Karpas-422 (cell line): ENCODE measurements at places on chromosomes 2 and 18. TPM values are rescaled to one million over a fixed set of nuclear protein-coding genes. Genes with fewer than 3 reads are reported as not detected.
A peak's percentile ranks its signal among the peaks of the same experiment; 100 is the strongest.

- no peak for DNase-seq
Measured at GRCh38 chr2:17579605-17580318, 39.3 kb downstream of the VSNL1 start.

- DNase-seq: no peak
Measured at GRCh38 chr18:9665314-9665713, 42.8 kb upstream of the RAB31 start.

GRCh38 chr2:10983711-10984110, 72.0 kb downstream of the KCNF1 start:
- no peak for DNase-seq

The PSMA8 gene
- not detected in 2 replicates for total RNA-seq

- DNase-seq: no peak
Measured at GRCh38 chr18:32274307-32274706, 84.5 kb downstream of the MEP1B start.

- DNase-seq: no peak
Measured at GRCh38 chr2:188971432-188971861, 2.7 kb upstream of the COL3A1 start.

GRCh38 chr2:56534321-56534720, 350.5 kb downstream of the CCDC85A start:
- no peak for DNase-seq

- DNase-seq: no peak
Measured at GRCh38 chr18:34281290-34281689, 56.6 kb upstream of the NOL4 start.

DNA sequence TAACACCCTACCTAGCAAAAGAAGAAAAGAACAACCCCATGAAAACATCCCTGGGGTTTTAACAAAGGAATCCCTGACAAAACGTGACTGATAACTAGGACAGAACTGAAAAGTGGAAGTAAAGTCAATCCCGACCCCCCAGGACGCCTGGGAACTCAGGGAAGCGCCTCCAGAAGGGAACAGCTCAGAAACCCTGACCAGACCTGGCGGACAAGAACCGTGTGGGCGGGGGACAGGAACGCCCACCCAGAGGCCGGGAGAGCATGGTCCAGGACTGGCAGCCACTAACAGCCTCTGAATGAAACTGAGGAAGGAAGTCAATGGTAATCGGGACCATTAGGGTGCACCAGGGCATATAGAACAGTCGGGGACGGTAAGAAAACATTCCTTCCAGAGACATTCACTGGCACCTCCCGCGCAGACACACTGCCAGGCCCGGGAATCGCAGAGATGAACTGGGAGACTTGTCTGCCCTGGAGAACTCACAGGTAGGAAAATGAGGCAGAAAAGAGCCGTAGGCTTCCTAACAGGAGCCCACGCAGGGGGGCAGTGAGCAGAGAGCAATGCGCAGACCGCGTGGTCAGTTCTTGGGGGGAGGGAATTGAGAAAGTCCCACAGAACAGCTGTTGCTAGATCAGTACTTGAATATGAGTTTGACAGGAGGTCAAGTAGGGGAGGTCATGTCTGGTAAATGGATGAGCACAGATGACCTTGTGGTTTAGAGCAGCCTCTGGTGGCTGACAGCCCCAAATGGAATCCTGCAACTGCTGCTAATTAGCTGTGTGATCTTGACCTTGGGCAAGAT, 1.3 kb upstream of the TBC1D8 start:
- peak; percentile 64 for DNase-seq

DNA sequence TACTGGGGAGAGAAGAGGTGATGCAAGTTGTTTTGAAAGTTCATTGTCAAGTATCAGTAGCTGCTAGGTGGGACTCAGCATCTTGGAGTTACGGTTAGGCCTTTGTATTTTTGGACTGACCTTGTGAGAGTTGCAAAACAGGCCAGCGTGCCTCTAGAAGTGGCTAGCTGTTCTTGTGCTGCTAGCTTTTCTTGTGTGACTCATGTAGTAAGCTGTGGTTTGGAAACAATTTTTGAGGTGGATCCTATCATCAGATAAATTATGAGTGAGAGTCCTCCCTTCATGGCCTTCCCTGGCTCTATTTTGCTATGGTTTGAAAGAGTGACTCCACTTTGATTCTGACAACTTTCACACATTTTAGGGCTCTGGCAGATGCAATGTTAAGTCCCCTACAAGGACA, 409.2 kb upstream of the HS6ST1 start:
- no peak for DNase-seq

GRCh38 chr18:33959609-33960008, 265.1 kb downstream of the NOL4 start:
- DNase-seq: no peak

DNA sequence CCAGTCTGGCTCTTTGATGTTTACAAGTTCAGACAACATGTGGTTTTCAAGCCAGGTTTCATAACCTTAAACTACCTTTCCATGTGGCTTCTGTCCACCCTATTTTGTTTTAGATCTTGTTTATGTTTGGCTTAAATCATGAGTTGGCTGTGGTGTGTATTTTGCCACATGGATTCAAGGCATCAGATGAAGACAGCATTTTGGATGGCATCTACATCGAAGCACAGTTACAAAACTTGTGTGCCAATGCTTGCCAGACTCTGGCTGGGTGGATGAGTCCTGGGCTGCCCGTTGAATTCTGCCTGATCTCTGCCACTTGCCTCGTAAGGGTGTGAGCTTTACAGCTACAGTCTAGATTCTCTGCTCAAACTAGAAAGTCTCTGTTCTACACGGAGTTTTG, 335.3 kb downstream of the MYCN start:
- no peak for DNase-seq

GRCh38 chr2:37748541-37748940, 77.1 kb upstream of the CDC42EP3 start:
- no peak for DNase-seq

The MC2R gene
- not detected in 2 replicates for total RNA-seq

- DNase-seq: no peak
Measured at GRCh38 chr18:71304856-71305255, 1016.0 kb downstream of the SOCS6 start.

DNA sequence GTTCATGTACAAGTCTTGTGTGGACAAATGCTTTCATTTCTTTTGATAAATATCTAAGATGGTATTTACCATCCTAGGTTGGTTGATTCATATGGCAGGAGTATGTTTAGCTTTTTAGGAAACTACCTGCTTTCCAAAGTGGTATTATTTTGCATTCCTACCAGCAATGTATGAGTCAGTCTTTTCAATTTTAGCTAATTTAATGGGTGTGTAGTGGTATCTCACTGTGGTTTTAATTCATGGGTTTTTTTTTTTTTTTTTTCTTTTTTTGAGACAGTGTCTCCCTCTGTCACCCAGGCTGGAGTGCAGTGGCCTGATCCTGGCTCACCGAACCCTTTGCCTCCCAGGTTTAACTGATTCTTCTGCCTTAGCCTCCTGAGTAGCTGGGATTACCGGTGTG, 4.2 kb downstream of the ZNF512 start:
- DNase-seq: no peak

DNA sequence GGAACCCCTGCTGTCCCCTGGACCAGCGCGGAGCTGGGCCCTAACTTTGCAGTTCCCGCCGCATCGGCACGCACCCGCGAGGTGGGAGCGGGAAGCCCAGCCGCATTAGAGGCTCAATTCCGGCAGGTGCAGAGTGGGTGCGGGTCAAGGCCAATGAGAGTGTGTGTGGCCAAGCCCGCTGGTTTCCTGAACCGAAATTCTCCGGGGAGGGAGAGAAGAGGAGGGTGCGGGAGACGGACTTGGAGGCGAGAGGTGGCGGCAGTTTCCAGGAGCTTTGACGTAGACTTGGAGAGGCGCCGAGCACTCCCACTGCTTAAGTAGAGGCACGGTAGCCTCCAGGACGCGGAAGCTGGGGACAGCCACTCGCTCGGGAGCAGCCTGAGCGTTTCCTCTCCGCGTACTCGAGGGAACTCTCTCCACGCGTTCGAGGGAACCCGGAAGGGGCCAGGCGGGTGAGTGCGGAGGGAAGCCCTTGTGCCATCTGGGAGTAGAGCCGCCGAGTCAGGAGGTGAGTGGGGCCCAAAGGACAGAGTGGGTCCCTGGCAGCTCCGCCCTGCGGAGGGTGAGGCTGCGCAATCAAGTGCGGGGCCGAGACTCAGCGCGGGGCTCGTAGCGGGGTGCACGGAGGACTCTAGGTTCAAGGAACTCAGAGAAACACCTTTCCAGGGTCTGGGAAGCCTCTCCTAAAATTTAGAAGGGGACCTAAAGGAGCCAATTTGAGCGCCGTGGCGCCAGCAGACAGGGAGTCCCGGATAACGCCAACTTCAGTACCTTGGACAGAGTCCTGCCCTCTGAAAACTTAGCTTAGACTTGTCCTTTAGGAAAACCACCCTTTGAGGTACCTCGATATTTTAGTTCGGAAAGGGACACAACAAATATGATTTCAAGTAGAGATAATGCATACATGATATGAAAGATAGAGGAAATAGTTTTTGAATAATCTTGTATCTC, at the start of gene FAM237A:
FAM237A (plus strand) TSS at position 413 of the 951 bp plus-strand sequence. CDS start 1,750 bp downstream, outside the sequence.
- peak; percentile 46 for DNase-seq

DNA sequence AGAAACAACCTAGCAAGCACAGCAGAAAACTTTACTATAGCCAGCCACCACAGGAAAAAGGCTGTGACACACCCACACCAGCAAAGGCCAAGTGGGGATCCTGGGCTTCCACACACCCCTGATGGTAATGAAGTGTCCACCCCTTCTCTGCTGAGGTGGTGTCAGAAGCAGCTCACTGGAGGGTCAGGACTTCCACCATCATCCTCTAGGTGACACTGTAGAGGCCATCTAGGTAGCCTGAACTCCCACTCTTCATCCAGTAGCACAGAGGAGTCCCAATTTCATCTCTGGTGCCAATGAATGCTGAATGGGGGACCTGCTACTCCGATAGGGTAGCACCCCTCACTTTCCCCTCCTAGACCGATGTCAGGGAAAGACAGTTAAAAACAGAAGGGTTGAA, 1544.4 kb downstream of the LRP1B start:
- DNase-seq: peak; percentile 44

DNA sequence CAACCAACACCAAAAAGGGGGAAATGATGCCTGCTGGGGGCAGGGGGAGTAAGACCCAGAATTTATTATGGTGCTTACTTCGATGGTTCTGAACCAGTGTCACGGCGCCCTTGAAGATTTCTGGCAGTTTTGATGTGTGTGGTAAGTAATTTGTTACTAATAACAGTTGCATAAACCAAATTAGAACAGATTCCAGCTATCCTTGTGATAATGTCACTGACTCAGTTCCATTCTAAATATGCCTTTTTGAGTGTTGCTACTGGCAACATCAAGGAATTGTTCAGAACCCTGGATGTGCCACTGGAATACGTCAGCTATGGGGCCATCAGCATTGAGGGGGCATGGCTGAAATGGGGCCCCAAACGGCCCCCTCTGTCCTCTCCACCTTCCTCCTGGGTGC, 11.6 kb downstream of the SAG start:
- no peak for DNase-seq

DNA sequence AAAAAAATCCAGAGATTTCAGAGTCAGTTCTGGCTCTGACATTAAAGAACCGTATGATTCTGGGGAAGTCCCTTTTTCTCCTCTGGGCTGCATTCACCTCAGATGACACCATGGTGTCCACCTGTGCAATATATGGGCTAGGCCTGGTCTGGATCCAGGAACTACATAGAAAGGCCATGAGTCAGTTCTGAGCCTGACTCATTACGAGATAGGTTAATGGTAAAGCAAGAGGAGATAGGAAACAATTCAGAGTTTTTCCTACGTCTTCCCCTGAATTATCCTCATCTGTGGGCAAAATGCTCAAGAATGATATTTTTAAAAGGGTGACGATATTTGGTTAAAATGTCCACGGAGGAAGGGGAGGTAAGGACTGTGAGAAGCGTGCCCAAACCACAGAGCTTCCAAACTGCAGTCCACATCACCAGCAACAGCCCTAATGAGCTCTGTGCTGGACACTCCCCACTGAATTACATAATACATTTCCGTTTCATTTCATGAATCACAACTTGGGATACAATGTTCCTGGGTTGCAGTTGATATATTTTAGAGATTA, 180.1 kb upstream of the OSR1 start:
- DNase-seq: no peak

GRCh38 chr2:239386001-239386670, 14.7 kb downstream of the HDAC4 start:
- no peak for DNase-seq

GRCh38 chr18:62301322-62301721, 23.8 kb upstream of the TNFRSF11A start:
- DNase-seq: no peak

DNA sequence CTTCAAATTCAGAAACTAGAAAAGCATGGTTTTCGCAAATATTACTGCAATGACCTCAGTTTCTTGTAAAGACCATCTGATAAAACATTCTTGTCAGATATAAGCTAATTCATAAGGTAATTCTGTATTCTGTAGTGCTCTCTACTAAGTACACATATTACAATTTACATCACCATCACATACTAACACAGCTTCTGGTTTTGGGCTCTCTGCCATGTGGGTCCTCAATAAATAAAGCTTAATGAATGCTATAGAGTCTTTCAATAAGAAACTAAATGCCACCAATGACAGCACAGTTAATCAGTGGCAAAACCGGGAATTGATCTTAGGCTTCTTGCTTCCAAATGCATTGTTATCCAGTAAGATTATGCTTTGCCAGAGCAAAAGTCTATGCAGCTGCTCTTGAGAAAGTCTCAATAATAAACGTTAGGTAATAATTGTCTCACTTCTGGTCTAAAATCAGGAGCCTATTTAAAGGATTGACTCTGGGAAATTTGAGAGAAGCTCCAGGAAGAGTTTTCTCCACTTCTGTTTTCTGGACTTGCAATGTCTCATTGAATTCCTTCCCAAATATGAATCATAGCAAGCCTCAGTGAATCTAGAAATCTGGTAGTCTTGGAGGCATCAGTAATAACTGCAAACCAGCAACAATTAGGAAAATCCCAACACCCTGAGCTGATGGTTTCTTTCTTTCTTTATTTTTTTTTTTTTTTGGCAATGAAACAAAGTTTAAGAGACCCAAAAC, 67.9 kb upstream of the RAPGEF4 start:
- DNase-seq: no peak

GRCh38 chr18:40956213-40956612, 998.8 kb upstream of the PIK3C3 start:
- no peak for DNase-seq

DNA sequence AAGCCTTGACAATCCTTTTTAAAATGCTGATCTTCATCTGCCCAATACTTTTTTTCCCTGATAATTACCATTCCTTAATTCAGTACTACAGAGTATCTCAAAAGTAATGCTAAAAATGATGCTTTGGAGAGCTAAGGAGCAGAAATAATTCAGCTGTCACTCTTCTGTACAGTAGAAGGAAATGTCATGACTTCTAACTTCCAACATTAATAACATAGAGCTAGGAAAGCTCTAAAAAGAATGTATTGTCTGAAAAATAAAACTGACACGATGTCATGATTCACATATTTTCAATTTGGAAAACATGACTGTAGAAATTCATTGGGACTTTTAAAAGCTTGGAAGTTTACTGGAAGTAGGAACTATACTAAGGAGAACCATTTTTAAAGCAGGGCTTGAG, 212.3 kb downstream of the GULP1 start:
- DNase-seq: no peak

The RNPEPL1 gene
- total RNA-seq: 28.4 and 44.0 TPM in 2 replicates

The IL1R2 gene
- total RNA-seq: not detected in 2 replicates

- no peak for DNase-seq
Measured at GRCh38 chr2:176514276-176514675, 245.0 kb downstream of the MTX2 start.

The TACR1 gene
- not detected in 2 replicates for total RNA-seq

- no peak for DNase-seq
Measured at GRCh38 chr2:37984589-37984988, 59.5 kb downstream of the RMDN2 start.

The DCTN1 gene
- total RNA-seq: 95.0 and 96.4 TPM in 2 replicates
